ENCODE measurements at places on chromosomes 16 and 17.

DNA sequence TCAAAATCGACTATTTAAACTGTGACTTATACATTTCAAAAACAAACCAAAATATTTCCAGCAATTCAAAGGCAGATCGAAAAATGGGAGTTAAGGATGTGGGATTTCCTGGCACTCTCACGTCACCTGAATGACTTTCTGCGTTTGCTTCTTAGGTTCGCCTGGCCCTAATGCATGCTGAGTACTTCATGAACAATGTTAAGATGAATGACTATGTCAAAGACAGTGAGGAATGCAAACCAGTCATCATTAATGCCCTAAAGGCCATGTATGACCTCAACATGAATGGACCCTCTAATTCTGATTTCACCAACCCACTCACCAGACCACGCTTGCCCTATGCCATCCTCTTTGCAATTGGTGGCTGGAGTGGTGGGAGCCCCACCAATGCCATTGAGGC, 7.3 kb downstream of the KLHL10 start:
- no peak overlapping the region for H3K4me3 ChIP-seq
- H3K4me1 ChIP-seq = peaks cover 14% of the 10 kb centered on the region
- no peaks in the 10 kb centered on the region for H3K27me3 ChIP-seq
- no peak overlapping the region for H3K27ac ChIP-seq
- H3K36me3 ChIP-seq = peaks cover 17% of the 10 kb centered on the region

- peaks cover 13% of the 10 kb centered on the region for H3K4me1 ChIP-seq
- H3K36me3 ChIP-seq = peaks cover 5% of the 10 kb centered on the region
- H3K4me3 ChIP-seq = no peak overlapping the region
- peak overlapping the region; percentile 41 for H3K27ac ChIP-seq
Observed at GRCh38 chr17:2179615-2180295, 123.8 kb downstream of the SMG6 start.

GRCh38 chr16:87461466-87461991, 31.3 kb downstream of the ZCCHC14 start:
- peak; percentile 13 for DNase-seq
- H3K27ac ChIP-seq = no peak overlapping the region
- peaks cover 41% of the 10 kb centered on the region for H3K36me3 ChIP-seq
- H3K4me3 ChIP-seq = no peak overlapping the region
- H3K4me1 ChIP-seq = peaks cover 16% of the 10 kb centered on the region

GRCh38 chr16:30113711-30114333, 485 bp upstream of the GDPD3 start:
- no peak overlapping the region for H3K4me3 ChIP-seq
- no peak overlapping the region for H3K27ac ChIP-seq
- DNase-seq = no peak
- peaks cover 41% of the 10 kb centered on the region for H3K36me3 ChIP-seq
- peaks cover 14% of the 10 kb centered on the region for H3K4me1 ChIP-seq

GRCh38 chr17:80361495-80362220, 53.3 kb upstream of the ENDOV start:
- H3K36me3 ChIP-seq = peaks cover 37% of the 10 kb centered on the region
- no peak overlapping the region for H3K27ac ChIP-seq
- no peak for DNase-seq
- H3K4me3 ChIP-seq = no peak overlapping the region

DNA sequence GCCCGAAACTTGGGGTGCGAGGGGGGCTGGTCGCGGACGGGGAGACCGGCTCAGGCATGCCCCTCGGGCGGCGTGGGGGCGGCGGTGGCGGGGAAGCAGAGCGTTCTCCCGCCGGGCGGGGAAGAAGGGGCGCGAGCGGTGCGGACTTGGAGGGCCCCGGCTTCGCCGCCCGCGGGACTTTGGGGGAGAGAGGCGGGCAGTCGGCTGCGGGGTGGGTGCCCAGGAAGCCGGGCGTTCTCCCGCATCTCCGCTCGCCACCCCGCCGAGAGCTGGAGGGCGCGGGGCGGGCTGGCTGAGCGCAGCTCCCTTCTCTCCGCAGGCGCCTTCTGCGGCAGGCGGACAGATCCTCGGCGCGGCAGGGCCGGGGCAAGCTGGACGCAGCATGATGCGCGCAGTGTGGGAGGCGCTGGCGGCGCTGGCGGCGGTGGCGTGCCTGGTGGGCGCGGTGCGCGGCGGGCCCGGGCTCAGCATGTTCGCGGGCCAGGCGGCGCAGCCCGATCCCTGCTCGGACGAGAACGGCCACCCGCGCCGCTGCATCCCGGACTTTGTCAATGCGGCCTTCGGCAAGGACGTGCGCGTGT, 772 bp downstream of the NTN1 start:
- H3K4me3 ChIP-seq = peak overlapping the region; percentile 93
- no peak overlapping the region for H3K27ac ChIP-seq
- H3K4me1 ChIP-seq = peaks cover 11% of the 10 kb centered on the region
- H3K27me3 ChIP-seq = peaks cover 50% of the 10 kb centered on the region
- DNase-seq = no peak

DNA sequence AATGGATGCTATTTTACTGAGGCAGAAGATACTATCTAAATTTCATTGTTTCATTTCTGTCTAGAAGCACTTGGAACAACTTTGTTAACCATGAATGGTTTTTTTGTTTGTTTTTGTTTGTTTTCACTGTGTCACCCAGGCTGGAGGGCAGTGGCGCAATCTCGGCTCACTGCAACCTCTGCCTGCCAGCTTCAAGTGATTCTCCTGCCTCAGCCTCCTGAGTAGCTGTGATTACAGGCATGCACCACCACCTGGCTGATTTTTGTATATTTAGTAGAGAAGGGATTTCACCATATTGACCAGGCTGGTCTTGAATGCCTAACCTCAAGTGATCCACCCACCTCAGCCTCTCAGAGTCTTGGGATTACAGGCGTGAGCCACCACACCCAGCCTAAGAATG, 40.5 kb downstream of the ABHD15 start:
- H3K27ac ChIP-seq = peak overlapping the region; percentile 43
- H3K4me3 ChIP-seq = no peak overlapping the region
- H3K4me1 ChIP-seq = no peaks in the 10 kb centered on the region

DNA sequence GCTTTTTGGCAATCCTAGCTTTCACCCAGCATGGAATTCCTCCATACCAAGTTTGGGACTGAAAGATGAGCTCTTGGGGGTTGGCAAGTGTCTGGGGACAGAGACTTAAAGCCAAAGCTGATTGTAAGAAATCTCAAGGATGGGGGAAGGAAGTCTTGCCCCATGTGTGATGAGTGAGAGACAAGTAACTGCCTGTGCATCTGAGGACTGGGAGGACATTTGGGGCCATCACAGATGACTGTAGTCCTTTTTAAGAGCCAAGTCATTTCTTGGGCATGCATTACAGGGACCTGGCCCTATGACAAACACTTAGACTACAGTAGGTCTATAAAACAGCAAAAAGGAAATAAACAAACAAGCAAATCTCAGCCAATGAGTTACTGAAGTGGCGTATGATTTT, 36.3 kb upstream of the CCL2 start:
- no peak overlapping the region for H3K27ac ChIP-seq
- peaks cover 2% of the 10 kb centered on the region for H3K4me1 ChIP-seq
- H3K4me3 ChIP-seq = no peak overlapping the region
- peaks cover 50% of the 10 kb centered on the region for H3K27me3 ChIP-seq
- peaks cover 17% of the 10 kb centered on the region for H3K36me3 ChIP-seq
- DNase-seq = no peak

GRCh38 chr17:59238906-59239305, 18.6 kb downstream of the GDPD1 start:
- no peaks in the 10 kb centered on the region for H3K4me1 ChIP-seq
- no peak overlapping the region for H3K4me3 ChIP-seq
- H3K27ac ChIP-seq = no peak overlapping the region
- DNase-seq = no peak

DNA sequence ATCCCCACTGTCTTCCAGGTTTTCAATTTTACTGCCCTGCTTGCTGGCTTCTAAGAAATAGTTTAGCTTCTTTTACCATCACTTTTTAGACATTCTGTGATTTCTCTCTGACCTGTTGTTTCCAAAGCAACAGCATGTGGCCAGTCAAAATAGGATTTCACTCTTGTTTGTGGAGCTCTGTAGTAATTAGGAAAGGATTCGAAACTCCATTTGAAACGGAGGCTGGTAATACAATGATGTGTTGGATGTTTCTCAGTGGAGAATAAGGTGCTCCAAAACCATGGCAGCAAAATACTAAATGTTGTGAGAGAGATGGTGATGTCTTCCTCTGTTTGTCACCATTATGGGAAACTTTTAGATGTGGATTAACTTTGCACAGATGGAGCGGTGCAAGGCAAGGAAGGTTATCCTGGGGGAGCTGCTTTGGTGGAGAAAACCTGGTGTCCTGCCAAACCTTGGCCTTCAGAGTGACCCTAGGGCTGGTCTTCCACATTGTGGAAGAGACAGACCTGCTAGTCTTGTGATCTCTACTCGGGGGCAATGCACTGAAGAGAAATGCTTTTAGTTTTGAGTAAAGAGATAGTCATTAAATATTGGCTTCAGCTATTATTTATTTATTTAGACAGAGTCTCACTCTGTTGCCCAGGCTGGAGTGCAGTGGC, 79.4 kb downstream of the PRKCA start:
- no peaks in the 10 kb centered on the region for H3K27me3 ChIP-seq
- DNase-seq = no peak
- H3K27ac ChIP-seq = peak overlapping the region; percentile 64
- H3K4me1 ChIP-seq = peaks cover 45% of the 10 kb centered on the region
- no peak overlapping the region for H3K4me3 ChIP-seq
- no peaks in the 10 kb centered on the region for H3K36me3 ChIP-seq

GRCh38 chr16:73418051-73418450, 370.1 kb upstream of the ZFHX3 start:
- peaks cover 2% of the 10 kb centered on the region for H3K27me3 ChIP-seq
- no peak overlapping the region for H3K27ac ChIP-seq
- H3K4me3 ChIP-seq = no peak overlapping the region
- no peaks in the 10 kb centered on the region for H3K36me3 ChIP-seq
- H3K4me1 ChIP-seq = no peaks in the 10 kb centered on the region
- no peak for DNase-seq

DNA sequence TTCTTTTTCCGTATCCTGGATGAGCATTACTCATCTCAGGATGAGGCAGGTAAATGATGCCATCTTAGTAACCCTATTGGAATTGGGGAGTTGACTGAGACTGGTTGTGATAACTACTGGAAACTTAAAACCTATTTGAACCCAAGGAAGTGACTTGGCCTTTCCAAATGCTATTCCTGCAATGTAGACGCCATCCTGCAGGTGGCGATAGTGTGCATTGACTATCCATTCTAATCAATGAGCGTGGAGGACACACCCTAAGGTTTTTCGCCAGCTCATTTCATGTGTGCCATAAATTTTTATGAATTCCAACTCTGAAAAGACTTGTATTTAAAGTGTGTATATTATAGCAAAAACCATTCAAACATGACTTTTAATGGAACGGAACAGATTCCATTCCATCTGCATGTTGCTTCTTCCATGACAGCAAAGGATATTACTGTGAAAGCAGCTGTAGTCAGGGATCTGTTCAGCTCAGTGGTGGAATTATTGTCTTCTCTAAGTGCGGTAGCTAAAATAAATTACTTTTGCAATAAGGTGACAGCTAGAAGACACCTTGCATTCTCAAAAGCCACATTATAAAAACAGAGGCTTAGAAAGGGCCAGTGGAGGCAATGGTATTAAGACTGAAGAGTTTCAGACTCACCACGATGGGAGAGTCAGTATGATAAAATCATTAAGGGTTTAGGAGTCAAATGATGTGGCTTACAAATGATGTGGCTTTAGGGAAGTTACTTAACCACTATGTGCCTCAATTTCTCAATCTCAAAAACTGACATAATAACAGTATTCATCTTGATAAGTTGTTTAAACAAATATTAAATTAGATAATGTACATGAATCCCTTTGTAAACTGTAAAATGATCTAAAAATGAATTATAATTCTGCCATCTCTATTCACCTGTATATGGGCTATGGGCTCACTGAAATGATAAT, 55.5 kb downstream of the SYT17 start:
- H3K4me3 ChIP-seq = no peak overlapping the region
- DNase-seq = no peak
- H3K4me1 ChIP-seq = no peaks in the 10 kb centered on the region
- no peak overlapping the region for H3K27ac ChIP-seq
- no peaks in the 10 kb centered on the region for H3K36me3 ChIP-seq

- no peak overlapping the region for H3K27ac ChIP-seq
- H3K4me3 ChIP-seq = no peak overlapping the region
- H3K36me3 ChIP-seq = peaks cover 13% of the 10 kb centered on the region
- H3K27me3 ChIP-seq = no peaks in the 10 kb centered on the region
- DNase-seq = no peak
Observed at GRCh38 chr16:80971819-80972218, 34.9 kb downstream of the CMC2 start.

- no peaks in the 10 kb centered on the region for H3K36me3 ChIP-seq
- H3K4me3 ChIP-seq = no peak overlapping the region
- H3K27me3 ChIP-seq = peaks cover 55% of the 10 kb centered on the region
Observed at GRCh38 chr17:49146620-49147306, 14.2 kb downstream of the B4GALNT2 start.

- peaks cover 10% of the 10 kb centered on the region for H3K27me3 ChIP-seq
- peak overlapping the region; percentile 73 for H3K4me3 ChIP-seq
Observed at GRCh38 chr16:75494661-75495075, 573 bp downstream of the CHST6 start.

DNA sequence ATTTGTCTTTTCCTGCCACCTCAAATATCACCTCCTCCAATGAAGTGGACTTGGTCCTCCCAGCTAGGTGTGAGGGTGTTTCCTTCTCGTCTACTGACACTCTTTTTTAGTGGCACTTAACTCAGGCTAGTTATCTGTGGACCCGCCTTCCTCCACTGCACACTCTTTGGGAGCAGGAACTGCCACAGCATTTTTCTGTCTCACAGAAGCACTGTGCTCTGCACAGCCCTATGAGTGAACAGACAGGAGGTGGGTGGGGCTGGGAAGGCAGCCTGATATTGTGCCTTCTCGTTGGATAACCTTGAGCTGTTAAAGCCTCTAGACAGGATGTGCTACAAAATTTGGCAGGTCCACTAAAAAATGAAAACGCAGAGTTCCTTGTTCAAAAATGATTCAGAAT, 31.9 kb upstream of the HOXB13 start:
- H3K27me3 ChIP-seq = peaks cover 62% of the 10 kb centered on the region
- H3K4me3 ChIP-seq = no peak overlapping the region
- H3K36me3 ChIP-seq = no peaks in the 10 kb centered on the region
- no peak for DNase-seq
- no peak overlapping the region for H3K27ac ChIP-seq

DNA sequence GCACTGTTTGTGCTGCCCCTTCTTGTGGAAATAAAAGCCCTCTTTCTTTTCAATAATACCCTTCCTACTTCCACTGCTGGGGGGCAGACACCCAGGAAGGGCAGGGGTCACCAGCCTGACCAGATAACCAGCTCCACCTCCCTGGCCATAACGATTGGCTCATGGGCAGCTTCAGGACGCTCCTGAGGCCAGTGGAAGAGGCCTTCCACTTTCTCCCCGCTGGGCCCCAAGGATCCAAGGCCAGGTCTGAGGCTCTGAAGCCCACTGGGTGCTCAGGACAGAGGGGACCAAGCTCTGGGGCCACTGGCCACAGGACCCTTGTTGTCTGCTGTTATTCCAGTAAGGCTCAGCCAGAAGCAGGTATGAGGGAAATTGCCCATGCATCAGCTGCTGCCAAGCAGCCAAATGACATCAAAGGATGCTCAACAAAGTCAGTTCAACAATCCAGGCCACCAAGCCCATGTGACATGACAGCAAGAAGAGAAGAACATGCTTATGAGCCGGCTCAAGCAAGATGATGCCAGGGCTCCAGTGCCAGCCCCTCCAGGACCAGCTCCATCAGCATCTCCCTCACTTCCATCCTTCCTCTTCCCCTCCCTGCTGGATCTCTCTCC, 238.8 kb downstream of the ZNF423 start:
- no peak for DNase-seq
- no peak overlapping the region for H3K4me3 ChIP-seq
- H3K4me1 ChIP-seq = no peaks in the 10 kb centered on the region
- H3K36me3 ChIP-seq = no peaks in the 10 kb centered on the region
- H3K27me3 ChIP-seq = no peaks in the 10 kb centered on the region

- H3K27me3 ChIP-seq = no peaks in the 10 kb centered on the region
- H3K4me1 ChIP-seq = peaks cover 32% of the 10 kb centered on the region
- no peak overlapping the region for H3K4me3 ChIP-seq
- no peak for DNase-seq
- H3K27ac ChIP-seq = no peak overlapping the region
Observed at GRCh38 chr16:16021988-16022682, 72.7 kb downstream of the ABCC1 start.
